ENCODE measurements at places on chromosomes 12 and 14.
A peak's percentile ranks its signal among the peaks of the same experiment; 100 is the strongest.

DNA sequence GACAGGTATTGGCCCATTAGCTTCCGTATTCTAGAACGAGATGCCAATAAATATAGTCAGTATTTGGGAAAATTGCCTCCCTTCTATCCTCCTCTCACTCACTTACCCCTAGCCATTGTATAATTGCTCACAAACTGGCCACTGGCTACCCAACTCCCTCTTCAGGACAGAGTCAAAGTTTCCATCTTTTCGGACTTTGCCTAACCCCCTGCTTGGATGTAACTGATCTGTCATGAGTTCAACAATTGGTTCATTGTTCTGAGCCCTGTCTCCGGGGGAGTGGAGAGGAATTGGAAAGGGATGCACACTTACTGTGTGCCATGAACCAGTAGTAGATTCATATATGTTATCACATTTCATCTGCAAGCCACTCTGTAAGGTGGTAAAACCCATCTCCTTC lies 12.2 kb downstream of the MYRFL start:
- DNase-seq = no peak

DNA sequence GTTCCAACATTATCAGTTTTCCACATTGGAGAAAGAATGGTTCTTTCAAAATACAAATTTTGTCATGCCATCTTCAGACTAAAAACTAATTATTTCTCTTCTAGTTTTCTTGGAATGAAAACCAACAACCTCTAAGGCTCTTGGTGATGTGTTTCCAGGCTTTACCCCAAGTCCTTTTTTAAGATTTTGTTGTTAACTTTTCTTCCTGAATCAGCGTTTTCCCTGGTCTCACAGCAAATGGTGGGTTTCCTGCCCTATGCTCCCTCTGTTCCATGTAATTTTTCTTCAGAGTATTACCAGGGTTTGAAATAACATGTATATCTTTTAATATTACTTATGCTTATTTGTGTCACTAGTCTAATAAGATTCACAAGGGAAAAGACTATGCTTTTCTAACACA lies 1311.9 kb downstream of the LRFN5 start:
- no peak for DNase-seq

- peak; percentile 91 for DNase-seq
Measured at GRCh38 chr14:74860899-74861733, 14.8 kb downstream of the PROX2 start.

GRCh38 chr14:60757567-60758002 lies 23.0 kb downstream of the MNAT1 start:
- DNase-seq = no peak

DNA sequence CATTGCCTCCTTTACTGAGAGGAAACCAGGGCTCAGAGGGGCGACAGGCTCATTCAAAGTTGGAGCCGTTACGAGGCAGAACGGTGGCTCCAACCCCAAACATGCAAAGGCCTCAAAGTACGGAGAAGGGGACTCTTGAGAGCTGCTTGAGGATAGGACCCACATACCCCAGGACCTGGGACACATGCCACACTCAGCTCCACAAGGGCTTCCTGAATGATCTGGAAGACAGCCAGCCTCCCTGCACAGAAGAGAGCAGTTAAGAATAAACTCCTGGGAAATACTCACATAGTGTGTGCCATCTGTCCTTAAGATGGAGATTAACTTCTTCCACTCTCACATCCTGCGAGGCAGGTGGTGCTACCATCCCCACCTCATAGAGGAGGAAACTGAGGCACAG lies 26.6 kb upstream of the NXPH4 start:
- DNase-seq = no peak

GRCh38 chr12:21577516-21577915 lies 27.1 kb downstream of the GYS2 start:
- no peak for DNase-seq

GRCh38 chr12:47808574-47809365 lies 10.9 kb downstream of the HDAC7 start:
- DNase-seq = peak; percentile 85

DNA sequence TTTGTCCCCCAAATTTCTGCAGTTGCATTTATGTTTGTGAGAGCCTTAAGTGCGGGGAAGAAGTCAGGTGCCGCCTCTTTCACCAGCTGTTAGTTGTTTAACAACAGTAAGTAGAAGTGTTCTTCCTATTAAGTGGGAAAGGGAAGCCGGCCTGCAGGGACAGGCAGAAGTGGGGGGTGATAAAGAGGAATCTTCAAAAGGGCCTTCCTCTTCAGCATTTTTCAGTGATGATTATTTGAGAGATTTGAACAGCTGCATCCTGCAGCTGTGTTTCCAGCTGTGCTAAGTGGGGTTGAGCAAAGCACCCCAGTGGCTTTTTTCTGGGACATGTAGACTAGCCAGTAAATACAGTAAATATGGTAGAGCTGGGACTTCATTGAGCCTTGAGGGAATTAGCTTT lies 32.1 kb upstream of the SLC38A1 start:
- no peak for DNase-seq

DNA sequence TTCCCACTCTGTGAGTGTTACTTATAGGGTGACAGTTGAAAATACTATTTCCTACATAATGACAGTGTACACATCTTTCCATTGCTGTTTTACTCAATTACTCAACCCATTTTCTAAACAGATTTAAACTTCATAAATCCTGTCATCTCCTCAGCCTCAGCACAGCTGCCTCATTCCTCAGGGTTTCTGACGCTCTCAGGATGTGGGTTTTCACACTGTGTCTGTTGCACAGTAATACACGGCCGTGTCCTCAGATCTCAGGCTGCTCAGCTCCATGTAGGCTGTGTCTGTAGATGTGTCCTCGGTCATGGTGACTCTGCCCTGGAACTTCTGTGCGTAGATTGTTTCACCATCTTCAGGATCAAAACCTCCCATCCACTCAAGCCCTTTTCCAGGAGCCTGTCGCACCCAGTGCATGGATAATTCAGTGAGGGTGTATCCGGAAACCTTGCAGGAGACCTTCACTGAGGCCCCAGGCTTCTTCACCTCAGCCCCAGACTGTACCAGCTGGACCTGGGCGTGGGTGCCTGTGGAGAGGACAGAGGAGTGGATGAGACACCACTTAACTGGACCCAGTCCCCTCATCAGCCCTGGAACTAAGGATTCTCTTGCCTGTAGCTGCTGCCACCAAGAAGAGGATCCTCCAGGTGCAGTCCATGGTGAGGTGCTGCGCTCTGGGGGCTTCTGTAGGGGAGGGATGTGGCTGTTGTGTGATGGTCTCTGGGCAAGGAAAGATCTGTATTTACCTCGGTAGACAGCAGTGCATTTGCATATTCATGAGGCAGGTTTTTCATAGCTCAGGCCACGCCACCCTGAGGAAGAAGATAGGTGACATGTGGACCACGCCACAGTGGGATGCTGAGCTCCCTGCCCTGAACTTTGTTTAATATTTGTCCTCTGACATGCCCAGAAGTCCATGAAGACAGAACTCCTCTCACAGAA lies 750.2 kb downstream of the TMEM121 start:
- peak; percentile 69 for DNase-seq

DNA sequence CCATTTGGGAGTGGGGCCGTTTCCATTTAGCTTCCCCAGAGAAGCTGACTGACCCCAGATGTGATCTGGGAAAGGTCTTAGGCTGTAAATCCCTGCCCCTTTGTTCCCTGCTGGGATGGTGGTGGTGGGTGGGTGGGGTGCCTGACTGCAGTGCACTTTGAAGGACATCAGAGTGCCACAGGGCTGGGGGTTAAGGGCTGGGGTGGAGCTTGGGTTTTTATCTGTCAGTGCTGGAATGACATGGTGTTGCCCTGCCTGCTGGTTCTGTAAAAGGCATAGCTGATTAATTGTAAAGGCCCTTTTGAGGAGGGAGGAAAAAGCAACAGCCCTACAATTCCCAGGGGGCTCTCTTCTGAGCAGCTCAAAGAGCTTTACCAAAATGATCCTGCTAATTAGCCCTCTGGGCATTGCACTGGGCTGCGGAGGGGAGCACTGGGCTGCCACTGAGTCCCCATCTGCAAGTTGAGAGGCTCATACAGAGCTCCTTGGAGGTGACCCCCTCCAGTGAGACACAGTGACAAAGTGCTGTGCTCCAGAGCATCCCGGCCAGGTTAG lies 21.1 kb downstream of the PLEKHG3 start:
- DNase-seq = no peak
